Midbrain (tissue), 1 donor: ENCODE measurements at places on chromosomes 2 and 18.

DNA sequence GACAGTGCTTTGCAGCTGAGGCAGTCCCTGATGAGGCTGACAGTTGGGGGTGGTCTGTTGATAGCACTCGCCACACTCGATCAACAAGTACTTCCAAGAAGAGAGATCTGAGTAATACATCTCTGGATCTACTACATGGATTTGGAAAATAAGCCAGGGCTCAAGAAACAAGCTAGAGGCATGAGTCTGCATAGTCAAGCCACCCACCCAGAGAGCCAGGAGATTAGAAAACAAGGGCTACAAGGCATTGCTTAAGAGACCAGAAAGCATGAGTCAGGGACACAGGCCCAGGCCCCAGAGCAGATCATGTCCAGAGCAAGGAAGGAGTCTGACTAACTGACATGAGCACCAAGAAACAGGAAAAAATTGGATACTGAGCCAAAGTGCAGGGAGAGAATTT, 196.9 kb upstream of the CWC22 start:
- no peak for DNase-seq

DNA sequence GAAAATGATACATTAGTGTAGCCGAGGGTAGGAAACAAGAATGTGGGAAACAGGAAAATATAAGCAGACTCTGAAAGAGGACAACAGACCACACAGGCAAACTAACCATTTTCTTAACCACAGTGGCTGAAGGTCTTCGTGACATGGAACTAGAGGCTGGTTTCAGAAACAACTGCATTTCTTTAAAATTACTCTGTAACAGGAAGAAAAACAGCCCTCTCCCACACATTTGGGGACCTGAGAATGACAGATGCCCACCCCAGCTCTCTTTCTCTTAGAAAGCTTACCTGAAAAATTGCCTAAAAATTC, 13.8 kb upstream of the SLC25A52 start:
- DNase-seq, result no peak

DNA sequence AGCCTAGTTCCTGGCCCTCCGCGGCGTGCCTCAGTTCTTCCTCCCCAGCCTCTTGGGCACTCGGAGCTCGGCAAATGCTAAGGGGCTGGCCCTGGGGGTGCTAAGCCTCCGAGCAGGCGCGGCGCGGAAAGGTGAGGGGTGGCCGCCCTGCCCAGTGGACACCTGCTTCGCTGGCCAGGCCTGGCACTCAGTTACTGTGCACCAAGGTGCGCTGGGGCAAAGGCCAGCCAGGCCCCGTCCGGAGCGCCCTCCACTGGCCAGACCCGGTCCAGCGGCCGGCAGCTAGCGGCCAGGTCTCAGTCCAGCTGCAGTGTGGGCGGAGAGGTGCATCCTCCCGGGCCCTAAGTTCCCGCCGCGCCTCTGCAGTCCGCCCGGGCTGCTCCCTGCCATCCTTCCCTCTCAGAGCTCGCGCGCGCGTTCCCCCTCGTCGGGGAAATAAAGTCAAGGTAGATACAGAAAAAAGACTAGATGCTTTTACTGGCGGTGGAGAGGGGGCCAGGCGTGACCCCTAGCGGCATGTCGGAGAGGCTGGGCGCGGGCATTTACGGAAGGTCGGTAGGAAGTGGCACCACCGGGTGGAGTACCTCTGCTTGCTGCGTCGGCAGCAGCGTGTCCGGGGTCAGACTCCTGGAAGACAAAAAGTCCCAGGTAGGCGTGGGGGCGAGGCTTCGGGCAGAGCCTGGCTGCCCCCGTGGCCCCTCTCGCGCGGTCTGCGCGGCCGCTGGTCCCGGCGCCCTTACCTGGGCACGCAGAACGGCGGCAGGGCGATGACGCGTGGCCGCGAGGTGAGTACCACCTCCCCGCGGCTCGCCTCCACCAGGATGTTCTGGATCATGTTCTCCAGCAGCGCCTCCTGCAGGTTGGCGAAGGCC, 9.4 kb upstream of the CRYBA2 start:
- DNase-seq, result no peak

DNA sequence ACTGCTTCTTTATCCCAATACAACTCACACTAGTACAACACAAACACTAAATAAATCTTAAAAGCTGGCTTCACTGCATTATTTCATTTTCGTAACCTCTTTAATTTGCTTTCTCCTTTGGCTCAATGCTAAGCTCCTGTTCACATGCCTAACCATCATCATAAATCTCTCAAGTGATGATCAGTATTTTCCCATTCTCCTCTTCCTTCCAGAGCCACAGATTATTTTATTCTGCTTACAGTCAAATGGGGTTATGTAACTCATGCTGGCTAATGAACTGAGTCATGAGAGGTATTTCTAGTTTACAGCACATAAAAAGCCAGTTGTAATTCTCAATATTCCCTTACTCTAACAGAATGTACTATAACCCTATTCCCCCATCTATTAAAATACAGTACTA, 350.4 kb upstream of the ZC3H15 start:
- DNase-seq, result no peak

DNA sequence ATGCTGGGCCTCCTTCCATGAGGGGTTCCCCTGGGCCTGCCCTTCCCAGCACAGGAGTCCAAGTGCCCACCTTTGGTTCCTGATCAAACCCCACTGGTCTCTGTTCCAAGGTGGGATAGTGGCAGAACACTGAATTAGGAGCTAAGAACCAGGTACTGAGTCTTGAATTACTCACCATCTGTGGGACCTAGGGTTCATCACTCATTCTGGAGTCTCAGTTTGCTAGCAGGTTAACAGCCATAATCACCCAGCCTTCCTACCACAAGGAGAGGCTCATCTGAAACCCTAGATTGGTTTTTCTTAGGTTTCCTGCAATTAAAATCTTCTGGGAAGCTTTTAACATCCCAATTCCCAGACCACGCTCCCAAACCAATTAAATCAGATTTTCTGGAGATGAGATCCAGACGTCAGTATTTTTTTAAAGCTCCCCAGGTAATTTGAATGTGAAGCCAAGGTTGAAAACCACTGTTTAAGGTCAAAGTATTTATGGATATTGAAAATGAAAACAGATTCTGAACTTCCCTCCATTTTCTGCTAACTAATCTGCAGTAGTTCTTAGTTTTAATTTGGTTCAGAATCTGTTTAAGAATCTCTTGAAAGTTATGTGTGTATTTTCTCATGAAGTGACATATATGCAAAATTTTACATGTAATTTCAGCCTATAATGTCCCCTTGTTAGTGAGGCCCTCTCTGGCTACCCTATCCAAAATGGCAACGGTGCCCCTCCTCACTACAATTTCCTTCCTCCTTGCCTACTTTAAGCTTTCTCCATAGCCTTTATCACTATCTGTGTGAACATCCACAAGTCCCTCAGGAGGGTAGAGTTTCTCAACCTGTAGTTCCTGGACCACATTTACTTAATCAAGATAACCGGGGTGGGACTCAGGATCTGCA, 166.5 kb upstream of the CXCR4 start:
- no peak for DNase-seq

- DNase-seq, result no peak
Observed at GRCh38 chr18:490024-490366, 10.5 kb downstream of the COLEC12 start.

GRCh38 chr18:10490401-10491165, 35.2 kb upstream of the NAPG start:
- DNase-seq, result peak; percentile 63
